Stimulated activated CD4-positive, alpha-beta T cell treated with anti-CD3 and anti-CD28 coated beads, TNF-alpha, amount 100 ng/mL, for 1 hour (primary cell): ENCODE measurements at places on chromosomes 12 and 14.

- DNase-seq, result no peak
Measured at GRCh38 chr12:30973175-30973574, 46.6 kb downstream of the TSPAN11 start.

- DNase-seq, result no peak
Measured at GRCh38 chr12:20798554-20798953, 12.0 kb upstream of the SLCO1B3 start.

DNA sequence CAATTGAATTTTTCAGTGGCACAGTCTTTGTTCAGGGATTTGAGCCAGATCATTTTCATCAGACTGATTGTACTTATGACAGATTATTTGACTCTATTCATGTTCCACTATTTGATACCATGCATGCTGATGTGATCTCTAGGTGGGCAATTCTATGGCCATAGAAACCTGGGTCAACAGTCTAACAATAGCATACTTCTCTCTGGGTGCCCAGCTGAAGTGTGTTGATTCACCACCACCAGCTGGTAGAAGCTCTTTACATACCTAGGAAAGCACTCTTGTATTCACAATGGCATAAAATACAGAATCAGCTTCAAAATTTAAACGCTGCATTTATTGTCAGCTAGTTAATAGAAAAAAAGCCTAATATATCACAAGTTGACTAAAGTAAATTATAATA is 90.2 kb upstream of the TMTC2 start:
- DNase-seq, result no peak

- DNase-seq, result no peak
Measured at GRCh38 chr12:3705354-3705675, 47.6 kb downstream of the CRACR2A start.

GRCh38 chr14:105333613-105334364 is 19.2 kb downstream of the PACS2 start:
- no peak for DNase-seq

DNA sequence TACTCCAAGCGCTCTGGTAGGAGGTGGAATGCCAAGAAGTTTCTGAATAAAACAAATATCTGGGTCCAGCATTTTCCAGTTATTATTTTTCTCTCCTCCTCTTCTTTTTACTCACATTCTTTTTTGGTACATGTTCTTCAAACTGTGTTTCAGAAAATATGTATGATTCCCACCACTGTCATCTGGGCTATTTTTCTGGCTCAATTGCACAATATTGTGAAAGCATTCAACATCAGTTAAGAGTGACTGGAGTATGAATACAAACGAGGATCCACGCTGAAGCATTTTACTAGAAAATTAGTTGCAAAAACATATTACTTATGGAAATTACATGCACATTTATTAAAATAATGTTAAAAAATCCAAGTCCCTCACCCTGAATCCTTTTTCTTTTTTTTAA is 61.5 kb downstream of the KCNMB4 start:
- no peak for DNase-seq

DNA sequence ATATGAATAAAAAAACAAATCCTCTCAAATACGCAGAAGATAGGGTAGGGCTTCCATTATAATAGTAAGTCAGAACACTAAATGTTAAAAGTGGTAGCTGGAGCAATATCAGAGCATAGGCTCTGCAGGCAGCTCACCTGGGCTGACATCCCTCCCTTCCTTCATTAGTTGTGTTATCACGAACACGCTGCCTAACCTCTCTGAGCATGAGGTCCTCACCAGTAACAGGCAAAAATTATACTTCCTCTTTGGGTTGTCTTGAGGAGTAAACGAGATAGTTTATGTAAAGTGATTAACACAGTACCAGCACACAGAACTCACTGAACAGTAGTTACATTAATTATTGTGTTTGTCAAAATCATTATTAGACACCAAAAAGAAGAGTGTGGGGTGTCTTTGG is 154.3 kb downstream of the STXBP6 start:
- DNase-seq, result no peak

DNA sequence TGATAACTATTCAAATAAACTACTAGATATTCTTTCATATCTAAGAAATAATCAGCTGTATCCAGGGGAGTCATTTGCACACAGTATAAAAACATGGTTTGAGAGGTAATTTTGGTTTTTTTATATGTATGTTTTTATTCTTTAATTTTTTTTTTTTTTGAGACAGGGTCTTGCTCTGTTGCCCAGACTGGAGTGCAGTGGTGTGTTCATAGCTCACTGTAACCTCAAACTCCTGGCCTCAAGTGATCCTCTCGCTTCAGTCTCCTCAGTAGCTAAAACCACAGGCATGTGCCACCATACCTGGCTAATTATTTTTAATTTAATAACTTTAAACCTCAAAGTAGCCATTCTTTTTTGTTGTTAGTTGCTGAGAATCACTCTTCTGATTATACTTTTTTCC is 1.8 kb downstream of the PRORP start:
- DNase-seq, result no peak

GRCh38 chr12:17878714-17879113 is 211.3 kb downstream of the RERGL start:
- no peak for DNase-seq

DNA sequence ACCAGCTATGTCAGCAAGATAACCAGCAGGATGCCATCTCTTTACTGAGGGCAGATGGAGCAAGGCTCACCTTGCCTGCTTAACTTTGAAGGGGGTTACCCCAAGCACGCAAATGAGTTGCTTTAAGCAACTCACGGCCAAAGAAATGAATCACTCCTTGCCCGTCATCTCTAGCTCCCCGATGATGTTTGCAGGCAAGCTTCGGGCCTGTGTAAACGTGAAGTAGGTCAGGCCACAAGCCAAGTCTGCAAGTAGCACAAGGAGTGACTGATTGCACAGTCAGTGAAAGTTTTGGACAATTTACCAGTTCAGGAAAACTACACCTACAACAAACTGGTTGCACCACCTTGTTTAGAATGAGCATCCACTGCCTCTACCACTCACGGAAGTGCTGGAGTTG is 699.7 kb upstream of the TBX3 start:
- no peak for DNase-seq

- no peak for DNase-seq
Measured at GRCh38 chr14:95255487-95255886, 64.2 kb downstream of the CLMN start.
